ENCODE measurements at places on chromosomes 6 and 20. TPM values are rescaled to one million over a fixed set of nuclear protein-coding genes. Genes with fewer than 3 reads are reported as not detected.

The BANF2 gene
- not detected for total RNA-seq

DNA sequence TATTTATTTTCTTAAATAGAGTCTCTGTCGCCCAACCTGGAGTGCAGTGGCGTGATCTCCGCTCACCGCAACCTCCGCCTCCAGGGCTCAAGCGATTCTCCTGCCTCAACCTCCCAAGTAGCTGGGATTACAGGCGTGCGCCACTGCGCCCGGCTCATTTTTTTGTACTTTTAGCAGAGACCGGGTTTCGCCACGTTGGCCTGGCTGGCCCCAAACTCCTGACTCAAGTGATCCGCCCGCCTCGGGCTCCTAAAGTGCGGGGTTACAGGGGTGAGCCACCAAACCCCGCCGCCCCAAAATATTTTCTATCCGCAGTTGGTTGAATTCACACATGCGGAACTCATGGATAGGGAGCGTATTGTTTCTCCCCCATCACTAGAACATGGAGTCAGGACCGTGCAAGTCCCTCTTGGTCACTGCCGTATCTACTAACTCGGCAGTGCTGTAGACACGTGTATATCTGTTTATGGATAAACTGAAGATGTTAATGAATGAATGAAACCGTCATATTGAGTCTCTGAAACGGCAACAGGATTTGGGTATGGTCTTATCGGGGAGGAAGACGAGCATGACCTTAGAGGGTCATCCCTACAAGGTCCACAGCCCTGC is 904 bp downstream of the MKKS start:
- DNase-seq, result no peak

The BPIFA3 gene
- not detected for total RNA-seq

The SYNDIG1 gene
- total RNA-seq, result 0.47 TPM

GRCh38 chr6:156281266-156281665 is 495.9 kb upstream of the ARID1B start:
- no peak for DNase-seq

- DNase-seq, result no peak
Measured at GRCh38 chr6:104728448-104728847, 131.3 kb downstream of the HACE1 start.

GRCh38 chr6:84779917-84780316 is 15.5 kb upstream of the TBX18 start:
- DNase-seq, result no peak

- no peak for DNase-seq
Measured at GRCh38 chr6:170542031-170542719, 10.9 kb downstream of the PSMB1 start.
